NCI-H1417 treated with DMSO at 0.1 percent for 48 hours (cell line): ENCODE measurements at places on chromosomes 2 and 18.

GRCh38 chr2:178848335-178848734 is 41.1 kb upstream of the TTN start:
- no peak for DNase-seq

DNA sequence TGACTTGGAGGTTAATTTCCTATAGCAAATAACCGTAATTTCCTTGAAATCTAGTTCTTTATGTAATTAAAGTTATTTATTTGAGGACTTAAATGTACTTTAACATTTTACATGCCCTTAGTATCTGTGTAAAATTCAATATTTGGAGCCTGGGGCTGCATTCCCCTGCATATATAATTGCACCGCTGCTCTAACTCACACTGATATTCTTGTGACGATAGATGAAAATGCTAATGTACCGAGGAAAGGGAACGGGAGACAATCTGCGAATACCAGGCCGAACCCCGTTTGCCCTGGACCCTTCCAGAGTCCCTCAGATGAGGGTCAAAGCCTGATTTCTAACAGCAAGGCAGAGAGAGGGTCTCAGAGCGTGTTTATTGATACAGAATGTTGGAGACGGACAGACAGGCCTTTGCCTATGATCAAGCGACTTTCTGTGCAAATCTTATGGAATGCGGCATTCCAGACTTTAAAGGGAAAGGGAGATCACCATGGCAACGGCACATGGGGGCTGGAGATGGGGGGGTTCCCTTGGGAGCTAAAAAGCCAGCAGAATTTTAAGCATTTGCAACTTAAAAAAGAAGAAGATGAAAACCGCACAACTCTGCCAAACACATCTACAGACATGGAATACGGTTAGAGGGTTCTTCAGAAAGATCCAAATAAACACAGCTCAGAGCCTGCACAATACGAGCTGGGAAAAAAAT is 57.6 kb upstream of the TWIST2 start:
- DNase-seq, result no peak

DNA sequence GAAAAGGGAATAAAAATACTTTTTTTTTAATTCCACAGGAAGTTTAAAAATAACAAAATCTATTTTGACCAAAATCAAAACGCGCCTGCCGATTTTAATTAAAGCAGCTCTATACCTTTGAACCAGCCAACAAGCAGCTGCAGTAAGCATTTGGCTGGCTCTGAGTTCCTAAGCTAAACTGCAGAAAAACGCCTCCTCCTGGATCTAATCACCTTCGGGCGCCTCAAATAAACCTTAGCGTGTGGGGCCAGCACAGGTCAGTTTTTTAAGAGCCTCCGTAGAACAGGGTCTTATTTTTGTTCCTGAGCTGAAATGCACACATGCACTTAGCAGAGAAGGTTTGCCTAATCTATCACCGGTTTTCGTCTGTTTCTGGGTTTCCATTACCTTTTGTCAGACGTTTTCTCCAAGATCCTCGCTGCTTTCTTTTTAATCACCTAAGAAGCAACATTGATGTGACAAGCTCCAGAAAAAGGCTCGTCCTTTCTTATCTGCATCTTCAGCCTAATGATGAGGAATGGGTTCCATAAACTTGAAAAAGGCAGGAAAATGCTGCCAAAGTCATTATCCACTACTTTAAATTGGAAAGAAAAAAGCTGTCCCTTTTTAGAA is 64.7 kb upstream of the HNRNPA3 start:
- no peak for DNase-seq

GRCh38 chr18:31649449-31649848 is 34.9 kb downstream of the B4GALT6 start:
- DNase-seq, result no peak

- peak; percentile 9 for DNase-seq
Measured at GRCh38 chr18:7696780-7697179, 129.7 kb downstream of the PTPRM start.

DNA sequence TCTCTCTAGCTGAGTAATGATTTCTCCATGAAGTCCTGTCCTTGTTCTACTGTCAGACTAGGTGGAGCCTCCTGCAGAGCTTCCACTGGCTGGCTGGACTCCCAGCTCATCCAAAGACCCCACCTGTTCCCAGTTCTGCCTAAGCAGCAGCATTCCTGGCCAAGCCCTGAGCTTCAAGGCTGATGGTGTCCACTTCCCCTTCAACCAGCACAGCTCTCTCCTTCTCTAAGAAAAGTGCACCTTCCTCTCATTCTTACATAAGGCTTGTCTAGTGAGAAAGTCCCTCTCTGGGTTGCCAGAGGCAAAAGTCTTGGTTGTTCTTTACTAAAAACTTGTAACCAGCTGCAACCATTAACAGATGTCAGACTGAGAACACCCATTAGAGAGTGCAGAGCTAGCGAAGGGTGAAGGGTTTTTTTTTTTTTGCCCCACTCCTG is 58.9 kb downstream of the CXCR4 start:
- DNase-seq, result no peak

DNA sequence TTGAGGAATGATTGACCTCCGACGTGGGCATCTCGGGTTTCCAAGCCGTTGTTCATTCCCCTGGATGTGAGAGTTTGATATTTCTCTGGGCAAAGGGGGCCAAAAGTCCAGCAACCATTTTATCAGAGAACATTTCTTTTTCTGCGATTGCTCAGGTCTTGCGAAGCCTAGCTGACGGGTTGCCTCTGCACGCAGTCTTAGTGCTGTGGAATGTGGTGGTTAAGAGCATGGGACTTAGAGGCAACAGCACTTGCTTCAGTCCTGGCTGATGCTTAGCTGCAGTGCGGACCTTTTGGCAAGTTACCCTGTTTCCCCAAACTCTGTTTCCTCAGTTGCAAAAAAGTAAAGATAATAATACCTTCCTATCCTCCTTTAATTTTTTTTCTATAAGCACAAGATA is 45.0 kb downstream of the FAP start:
- no peak for DNase-seq

- no peak for DNase-seq
Measured at GRCh38 chr18:52228166-52228565, 111.8 kb upstream of the DCC start.

DNA sequence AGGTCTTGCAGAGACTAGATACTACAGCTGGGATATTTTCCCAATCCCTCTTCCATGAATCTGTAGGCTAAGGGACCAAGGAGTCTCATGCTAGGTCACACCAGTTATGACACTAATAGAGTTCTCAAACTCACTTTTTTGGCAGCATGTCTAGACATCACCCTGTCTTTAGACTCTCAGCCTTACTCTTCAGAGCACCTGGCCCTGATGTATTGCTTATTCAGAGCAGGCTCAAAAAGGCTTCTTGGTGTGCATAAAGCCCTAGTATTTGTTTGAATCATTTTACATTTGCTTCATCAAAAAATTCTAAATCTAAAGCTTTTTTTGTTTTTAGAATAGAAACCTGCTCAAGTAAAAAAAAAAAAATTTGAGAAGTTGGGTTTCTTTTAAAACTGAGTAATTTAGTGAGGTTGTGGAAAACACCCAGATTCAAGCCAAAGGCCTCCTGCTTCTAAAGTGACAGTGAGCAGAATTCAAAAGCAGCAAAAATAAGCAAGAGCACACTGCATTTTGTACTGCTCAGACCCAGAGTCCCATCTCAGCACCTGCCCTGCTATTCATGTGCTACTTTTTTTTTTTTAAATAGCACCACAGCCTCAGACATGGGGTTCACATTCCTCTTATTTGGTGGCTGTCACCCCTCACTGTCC is 18.0 kb upstream of the DNAH6 start:
- DNase-seq, result no peak

- no peak for DNase-seq
Measured at GRCh38 chr2:184004289-184004947, 593.9 kb upstream of the ZNF804A start.

- DNase-seq, result no peak
Measured at GRCh38 chr2:33412920-33413319, 63.5 kb upstream of the RASGRP3 start.

GRCh38 chr2:159758239-159758638 is 39.8 kb downstream of the CD302 start:
- no peak for DNase-seq

GRCh38 chr2:206336861-206337260 is 62.4 kb downstream of the ZDBF2 start:
- peak; percentile 50 for DNase-seq

- DNase-seq, result no peak
Measured at GRCh38 chr2:229191413-229191812, 79.7 kb downstream of the PID1 start.

- DNase-seq, result peak; percentile 21
Measured at GRCh38 chr18:79766308-79766707, 31.4 kb upstream of the KCNG2 start.

- no peak for DNase-seq
Measured at GRCh38 chr2:56770490-56770889, 586.7 kb downstream of the CCDC85A start.

GRCh38 chr2:44679990-44680389 is 261.5 kb upstream of the SIX3 start:
- DNase-seq, result no peak

GRCh38 chr2:54895730-54896129 is 154.5 kb downstream of the RTN4 start:
- no peak for DNase-seq

DNA sequence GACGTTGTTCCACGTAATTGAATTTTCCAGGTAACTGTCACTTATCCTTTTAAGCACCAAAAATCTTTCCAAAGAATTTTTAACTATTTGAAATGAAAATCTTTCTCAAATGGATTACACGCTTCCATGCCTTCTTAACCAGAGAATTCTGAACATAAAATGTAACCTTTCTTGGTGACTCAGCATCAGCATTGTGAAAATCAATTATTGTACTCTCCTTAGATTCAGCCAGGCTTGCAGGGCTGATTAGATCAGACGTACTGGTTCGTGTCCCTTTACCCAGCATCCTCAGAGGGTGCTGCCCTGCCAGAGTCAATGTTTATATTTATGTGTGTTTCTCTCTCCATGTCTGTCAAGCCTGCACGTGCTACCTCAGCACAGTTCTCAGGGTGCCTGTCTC is 623.9 kb downstream of the CNTNAP5 start:
- DNase-seq, result no peak

DNA sequence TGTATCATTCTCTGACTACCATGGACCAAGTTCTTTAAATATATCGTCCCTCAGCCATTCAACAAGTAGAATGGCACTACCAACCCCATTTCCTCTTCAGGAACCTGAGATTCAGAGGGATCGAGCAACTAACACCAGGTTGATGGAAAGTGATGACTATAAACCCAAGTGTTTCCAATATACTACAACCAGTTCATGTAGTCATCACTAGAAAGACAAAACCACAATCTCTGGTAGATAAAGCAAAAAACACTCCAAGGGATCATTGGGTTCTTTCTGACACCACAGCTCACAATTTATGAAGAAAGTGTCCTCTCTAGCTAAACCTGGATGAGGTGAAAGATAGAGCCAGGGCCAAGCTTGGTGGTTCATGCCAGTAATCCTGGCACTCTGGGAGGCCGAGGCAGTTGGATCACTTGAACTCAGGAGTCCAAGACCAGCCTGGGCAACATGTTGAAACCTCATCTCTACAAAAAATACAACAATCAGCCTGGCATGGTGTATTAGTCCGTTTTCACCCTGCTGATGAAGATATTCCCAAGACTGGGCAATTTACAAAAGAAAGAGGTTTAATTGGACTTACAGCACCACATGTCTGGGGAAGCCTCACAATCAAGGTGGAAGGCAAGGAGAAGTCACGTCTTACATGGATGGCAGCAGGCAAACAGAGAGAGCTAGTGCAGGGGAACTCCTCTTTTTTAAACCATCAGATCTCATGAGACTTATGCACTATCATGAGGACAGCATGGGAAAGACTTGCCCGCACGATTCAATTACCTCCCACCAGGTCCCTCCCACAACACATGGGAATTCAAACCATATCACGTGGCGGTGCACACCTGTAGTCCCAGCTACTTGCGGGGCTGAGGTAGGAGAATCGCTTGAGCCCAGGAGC is 2.2 kb downstream of the CD226 start:
- DNase-seq, result no peak

DNA sequence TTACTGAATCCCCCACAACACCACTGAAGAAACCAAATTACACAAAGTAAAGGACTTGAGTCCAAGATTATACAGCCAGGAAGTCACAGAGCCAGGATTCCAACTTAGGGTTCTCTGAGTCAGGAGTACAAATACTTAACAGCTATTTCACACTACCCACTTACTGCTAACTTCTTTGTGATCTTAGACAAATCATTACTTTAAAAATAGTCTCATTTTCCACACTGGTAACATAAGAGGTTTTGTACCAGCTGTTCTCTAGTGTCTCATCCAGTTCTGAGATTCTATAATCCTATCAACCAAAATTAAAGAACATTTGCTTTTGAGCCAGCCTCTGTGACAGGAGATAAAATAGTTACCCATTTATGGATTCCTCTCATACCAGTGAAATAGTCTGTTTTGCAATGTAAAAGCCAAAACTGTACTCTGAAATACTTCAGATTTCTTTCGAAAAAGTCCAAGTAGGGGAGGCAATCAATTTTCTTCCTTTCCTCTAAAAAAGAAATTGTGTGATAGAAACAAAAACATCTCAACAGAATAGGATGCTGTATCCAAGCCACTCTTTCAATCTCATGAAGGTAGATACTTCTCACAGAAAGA is 157.6 kb downstream of the LRATD1 start:
- DNase-seq, result no peak

- DNase-seq, result no peak
Measured at GRCh38 chr2:64532030-64532429, 7.9 kb downstream of the AFTPH start.

DNA sequence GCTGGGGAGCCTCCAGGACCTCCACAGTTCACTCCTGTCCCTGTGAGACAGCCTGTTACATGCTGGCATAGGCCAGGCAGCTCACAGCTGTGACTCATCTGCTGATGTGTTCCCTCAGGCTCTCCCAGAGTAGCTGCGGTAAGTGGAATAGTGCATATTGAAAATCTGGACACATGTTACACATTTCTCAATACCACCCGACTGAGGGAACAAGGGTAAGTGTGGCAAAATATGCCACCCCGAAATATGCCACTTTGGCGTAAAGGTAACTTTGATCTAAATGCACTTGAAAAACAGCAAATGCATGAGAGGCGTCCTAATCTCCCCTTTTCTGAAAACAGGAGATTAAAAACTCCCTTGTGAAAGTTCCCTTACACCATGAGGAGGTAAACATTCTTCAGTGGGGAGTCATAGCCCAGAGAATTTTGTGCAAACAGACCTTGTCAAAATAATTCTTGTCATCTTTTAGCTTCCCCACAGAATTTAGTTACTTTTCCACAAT is 557.9 kb downstream of the CCDC85A start:
- no peak for DNase-seq

DNA sequence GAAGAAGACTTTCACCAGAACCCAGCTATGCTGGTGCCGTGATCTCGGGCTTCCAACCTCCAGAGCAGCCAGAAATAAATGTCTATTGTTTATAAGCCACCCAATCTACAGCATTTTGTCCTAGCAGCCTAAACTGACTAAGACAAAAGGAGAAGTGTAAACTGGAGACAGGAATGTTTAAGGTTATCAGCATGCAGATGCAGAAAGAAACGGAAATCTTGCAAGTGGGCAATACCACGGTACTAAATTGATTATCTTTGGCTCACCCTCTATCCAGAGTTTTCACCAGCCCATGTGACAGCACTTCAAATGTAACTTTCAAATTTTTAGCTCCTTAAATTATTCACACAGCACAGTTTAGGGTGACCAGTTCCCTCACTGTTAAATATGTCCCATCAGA is 5.7 kb upstream of the CAPN14 start:
- no peak for DNase-seq

- no peak for DNase-seq
Measured at GRCh38 chr18:23460285-23461273, 7.5 kb downstream of the RIOK3 start.

GRCh38 chr2:174446531-174446930 is 40.3 kb downstream of the GPR155 start:
- DNase-seq, result no peak
